Activated T-helper 2 cell treated with anti-CD3 and anti-CD28 coated beads, Interferon-gamma antibody, Interleukin-2, Interleukin-4, amounts not matched to agents 10 μg/mL and 5 μg/mL and 100 μg/mL, durations not matched to agents 14 hours and 24 hours and 36 hours (primary cell): ENCODE measurements at places on chromosomes 2 and 18. TPM values are rescaled to one million over a fixed set of nuclear protein-coding genes. Genes with fewer than 3 reads are reported as not detected.

- DNase-seq: no peak
- H3K27ac ChIP-seq: no peak overlapping the region
- no peaks in the 10 kb centered on the region for H3K36me3 ChIP-seq
- no peaks in the 10 kb centered on the region for H3K4me1 ChIP-seq
- H3K4me3 ChIP-seq: no peak overlapping the region
These were observed 208.9 kb downstream of the ASB1 start for GRCh38 chr2:238635647-238636051.

The ZNF385B gene
- not detected in 2 replicates for total RNA-seq

GRCh38 chr2:228658998-228659397 is 477.5 kb upstream of the SPHKAP start:
- no peak overlapping the region for H3K4me3 ChIP-seq
- H3K27me3 ChIP-seq: no peaks in the 10 kb centered on the region
- H3K36me3 ChIP-seq: no peaks in the 10 kb centered on the region
- no peak for DNase-seq
- H3K4me1 ChIP-seq: no peaks in the 10 kb centered on the region

GRCh38 chr2:40341198-40341597 is 110.7 kb downstream of the SLC8A1 start:
- H3K27me3 ChIP-seq: no peaks in the 10 kb centered on the region
- DNase-seq: no peak
- no peak overlapping the region for H3K4me3 ChIP-seq
- no peaks in the 10 kb centered on the region for H3K36me3 ChIP-seq

The NRBP1 gene
- 98.0 and 106 TPM in 2 replicates for total RNA-seq

GRCh38 chr18:22466608-22467395 is 49.1 kb upstream of the CTAGE1 start:
- no peaks in the 10 kb centered on the region for H3K36me3 ChIP-seq
- no peak for DNase-seq
- H3K4me3 ChIP-seq: no peak overlapping the region

- H3K27me3 ChIP-seq: peaks cover 12% of the 10 kb centered on the region
- no peak overlapping the region for H3K4me3 ChIP-seq
- no peak for DNase-seq
- H3K36me3 ChIP-seq: no peaks in the 10 kb centered on the region
These were observed 22.1 kb downstream of the KIF1A start for GRCh38 chr2:240797914-240798313.
